Cardiac fibroblast (primary cell): ENCODE measurements at places on chromosomes 12 and 14.

DNA sequence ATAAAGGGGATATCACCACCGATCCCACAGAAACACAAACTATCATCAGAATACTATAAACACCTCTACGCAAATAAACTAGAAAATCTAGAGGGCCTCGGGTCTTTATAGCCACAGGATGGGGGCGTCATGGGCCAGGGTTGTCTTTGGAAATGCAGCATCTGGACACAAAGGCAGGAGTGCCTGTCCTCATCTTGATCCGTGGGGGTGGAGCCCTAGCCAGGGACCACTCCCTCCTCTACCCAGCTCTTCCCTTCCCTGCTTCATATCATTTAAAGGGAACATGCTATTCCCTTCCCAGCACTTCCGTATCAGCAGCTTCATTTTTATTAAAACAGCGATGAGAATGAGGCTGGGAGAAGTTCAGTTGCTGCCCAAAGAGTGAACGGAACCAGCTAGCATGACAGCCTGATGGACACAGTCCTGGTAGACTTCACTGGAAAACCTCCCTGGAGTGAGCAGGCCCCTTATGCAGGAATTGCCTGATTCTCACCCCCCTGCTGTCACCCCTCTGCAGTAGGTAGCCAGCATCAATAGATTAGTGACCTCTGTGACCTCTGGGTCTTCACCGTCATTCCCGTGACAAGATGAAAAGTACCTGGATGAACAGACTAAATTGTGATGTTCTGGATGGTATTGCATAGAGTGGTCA is 251.4 kb upstream of the RGS6 start:
- no peak for DNase-seq

DNA sequence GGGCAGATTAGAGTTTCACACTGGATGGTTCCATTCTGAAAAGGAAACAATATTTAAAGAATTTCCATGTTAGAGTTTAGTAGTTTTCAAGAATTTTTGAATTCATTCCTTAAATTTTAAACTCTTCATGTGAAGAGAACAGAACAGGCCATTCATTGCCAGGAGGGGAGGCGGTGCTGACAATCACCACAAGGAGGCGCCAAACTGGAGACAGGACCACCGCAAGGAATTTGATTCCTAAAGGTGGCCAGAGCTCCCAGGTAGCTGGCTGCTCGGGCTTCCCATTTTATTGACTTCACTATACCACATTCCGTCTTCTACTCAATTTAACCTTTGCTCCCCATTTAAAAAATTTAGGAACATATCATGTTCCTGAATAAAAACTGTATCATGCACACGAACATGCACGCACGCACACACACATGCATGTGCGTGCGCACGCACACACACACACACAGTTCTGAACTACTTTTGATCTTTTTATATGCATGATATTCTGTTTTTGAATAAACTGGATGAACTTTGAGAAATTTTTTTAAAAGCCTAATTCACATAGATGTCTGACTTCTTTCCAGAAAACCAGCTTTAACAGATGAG is 101.2 kb downstream of the NELL2 start:
- DNase-seq, result peak; percentile 7

GRCh38 chr12:54502485-54502884 is 4.9 kb downstream of the NCKAP1L start:
- no peak for DNase-seq

GRCh38 chr12:120200364-120200800 is 529 bp downstream of the RPLP0 start:
- DNase-seq, result no peak

DNA sequence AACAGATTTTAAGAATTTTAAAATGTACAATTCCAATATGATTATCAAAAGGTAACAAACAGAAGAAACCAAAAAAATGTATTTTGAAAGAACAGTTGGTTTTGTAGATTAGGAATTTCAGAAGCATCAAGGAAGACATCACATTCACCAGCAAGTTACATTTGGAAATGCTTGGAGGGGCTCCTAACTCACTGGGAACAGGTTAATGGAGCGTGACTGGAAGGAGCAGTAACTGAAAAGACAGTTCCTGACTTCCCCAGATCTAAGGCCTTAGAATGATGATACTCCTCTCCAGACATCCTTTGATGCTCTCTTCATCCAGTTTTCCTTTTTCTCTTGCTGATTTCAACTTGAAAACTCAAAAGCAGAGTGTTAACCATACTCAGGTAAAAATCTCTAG is 220.0 kb upstream of the EGLN3 start:
- DNase-seq, result no peak

DNA sequence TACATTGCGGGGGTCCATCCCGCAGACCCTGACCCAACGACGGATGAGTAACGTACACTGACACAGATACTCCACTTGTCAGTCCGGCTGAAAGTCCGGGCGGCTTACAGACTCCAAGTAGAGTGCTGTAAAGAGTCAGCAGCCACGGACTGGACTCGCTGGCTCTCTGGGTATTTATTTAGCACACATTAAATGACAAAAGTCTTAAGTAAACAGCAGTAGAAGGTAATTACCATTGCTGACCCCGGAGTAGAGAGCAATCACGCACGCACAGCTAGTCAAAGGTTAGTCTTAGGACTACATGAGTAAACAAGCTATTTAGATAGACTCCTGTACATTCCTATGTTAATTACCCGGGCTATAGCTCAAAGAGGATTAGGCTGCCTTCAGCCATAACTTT is 780.9 kb downstream of the RPS29 start:
- DNase-seq, result no peak

DNA sequence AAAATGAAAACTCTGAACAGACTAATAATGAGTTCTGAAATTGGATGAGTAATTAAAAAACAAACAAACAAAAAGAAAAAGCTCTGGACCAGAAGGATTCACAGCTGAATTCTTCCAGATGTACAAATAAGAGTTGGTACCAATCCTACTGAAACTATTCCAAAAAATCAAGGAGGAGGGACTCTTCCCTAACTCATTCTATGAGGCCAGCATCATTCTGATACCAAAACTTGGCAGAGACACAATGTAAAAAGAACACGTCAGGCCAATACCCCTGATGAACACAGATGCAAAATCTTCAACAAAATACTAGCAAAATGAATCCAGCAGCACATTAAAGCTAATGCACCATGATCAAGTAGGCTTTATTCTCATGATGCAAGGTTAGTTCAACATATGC is 183.9 kb upstream of the CNOT2 start:
- no peak for DNase-seq

DNA sequence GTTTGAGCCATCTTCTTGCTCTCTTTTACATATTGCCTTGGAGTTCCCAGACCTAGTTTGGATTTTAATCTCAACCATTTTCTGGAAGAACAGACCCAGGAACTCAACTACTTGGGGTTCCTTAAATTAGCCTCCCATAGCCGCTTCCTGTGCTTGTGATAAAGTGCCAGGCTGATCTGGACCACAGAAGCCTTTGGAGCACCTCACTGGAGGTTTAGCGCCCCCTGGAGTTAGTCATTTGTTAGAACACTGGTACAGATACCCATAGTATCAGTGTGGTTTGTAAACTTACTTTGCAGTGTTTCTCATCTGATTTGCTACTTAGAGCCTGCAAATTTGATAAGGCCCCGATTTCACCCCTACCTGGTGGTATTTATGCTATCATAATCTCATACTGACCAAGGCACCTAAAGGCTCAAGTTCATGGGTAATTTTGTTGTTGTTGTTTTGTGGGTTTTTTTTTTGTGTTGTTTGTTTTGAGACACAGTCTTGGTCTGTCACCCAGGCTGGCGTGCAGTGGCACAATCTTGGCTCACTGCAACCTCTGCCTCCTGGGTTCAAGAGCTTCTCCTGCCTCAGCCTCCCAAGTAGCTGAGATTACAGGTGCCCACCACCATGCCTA is 3.7 kb downstream of the UNC119B start:
- peak; percentile 87 for DNase-seq
